Left ventricle myocardium inferior (tissue), 1 donor: ENCODE measurements at places on chromosomes 3 and 15.

DNA sequence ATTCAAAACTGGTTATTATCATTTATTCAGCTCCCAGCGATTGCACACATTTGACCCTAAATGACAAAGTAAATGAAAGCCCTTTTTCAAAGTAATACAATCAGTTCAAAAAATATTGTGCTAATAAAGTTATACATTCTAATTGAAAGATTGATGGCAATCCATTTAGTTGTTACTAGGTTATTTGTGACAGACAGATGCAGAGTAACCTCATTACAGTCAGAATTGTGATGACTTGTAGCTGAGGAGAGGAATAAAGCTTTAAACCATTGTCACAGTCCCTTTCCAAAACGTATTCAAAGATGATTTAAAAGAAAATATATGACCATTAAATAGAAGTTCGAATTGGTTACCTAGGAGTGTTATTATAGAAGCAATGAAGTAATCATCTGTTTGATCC is 86.1 kb downstream of the ROBO2 start:
- DNase-seq: no peak

DNA sequence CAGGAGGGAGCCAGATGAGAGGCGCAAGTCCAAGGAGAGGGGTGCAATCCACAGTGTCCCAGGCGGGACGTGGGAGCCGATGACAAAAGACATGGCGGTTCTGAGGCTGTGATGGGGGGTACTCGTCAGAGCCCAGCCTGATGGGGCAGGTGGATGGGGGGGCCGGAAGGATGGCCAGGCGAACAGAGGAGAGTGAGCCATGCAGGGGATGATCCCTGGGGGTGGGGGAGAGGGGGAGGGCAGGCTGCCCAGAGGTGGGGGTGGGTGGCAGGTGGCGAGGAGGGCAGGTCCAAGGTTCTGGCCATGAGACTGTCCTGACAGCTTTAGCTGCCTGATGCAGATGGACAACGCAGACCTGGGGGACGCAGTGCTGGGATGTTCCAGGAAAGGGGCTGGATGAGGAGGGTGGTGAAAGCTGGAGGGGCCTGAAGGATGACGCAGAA is 8.9 kb upstream of the CSPG4 start:
- DNase-seq: no peak

GRCh38 chr3:42736531-42736930 is 33.9 kb upstream of the HHATL start:
- no peak for DNase-seq

DNA sequence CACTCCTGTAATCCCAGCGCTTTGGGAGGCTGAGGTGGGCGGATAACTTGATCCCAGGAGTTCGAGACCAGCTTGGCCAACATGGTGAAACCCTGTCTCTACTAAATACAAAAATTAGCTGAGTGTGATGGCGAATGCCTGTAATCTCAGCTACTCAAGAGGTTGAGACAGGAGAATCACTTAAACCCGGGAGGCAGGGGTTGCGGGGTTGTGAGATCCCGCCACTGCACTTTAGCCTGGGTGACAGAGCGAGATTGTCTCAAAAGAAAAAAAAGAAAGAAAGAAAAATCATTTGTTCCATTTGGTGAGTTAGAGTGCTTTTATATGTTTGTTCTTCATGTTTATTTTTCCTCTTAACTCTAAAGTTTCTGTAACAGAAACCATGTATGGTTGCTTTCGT is 7.3 kb downstream of the NCK1 start:
- DNase-seq: no peak

- no peak for DNase-seq
Observed at GRCh38 chr3:12809001-12809400, 12.5 kb downstream of the CAND2 start.

GRCh38 chr3:114706591-114707232 is 412.9 kb downstream of the TIGIT start:
- no peak for DNase-seq

DNA sequence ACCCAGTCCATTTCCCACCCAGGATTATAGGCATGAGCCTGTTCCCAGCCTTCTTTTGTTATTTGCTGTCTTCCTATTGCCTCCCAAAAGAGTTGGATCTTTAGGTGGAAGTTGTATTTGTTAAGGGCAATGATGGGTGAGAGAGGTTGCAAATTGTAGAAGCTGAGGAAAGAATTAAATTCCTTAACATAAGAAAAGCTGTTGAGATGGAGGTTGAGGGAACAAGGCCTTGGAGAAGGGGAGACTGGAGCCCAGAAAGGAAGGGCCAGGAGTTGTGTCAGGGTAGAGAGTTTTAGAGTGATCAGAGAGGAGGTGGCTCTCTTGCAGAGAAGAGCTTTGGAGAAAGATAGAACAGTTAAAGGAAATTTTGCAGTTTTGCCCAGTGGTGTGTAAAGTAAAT is 46.8 kb downstream of the PLS1 start:
- DNase-seq: no peak

DNA sequence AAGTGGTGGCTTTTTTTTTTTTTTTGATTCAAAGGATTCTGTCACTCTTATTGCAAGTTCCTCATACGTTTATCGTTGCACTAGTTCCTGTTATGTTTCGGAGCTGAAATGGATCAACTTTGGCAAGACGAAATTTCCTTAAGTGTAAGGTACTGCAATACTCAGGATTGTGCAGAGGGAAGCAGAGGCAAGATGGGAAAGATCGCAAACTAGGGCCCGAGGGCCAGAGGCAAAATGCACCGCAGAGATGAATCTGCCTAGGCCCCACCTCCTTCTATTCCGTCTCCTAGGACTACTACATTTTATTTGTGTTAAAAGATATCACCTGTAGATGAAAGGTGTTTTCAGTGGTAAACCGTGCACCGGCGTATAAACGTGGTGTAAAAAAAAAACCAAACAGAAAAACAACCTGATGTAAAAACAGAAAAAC is 331 bp downstream of the RNU6-1 start:
- no peak for DNase-seq

- DNase-seq: no peak
Observed at GRCh38 chr3:37074178-37074577, 80.9 kb downstream of the MLH1 start.

DNA sequence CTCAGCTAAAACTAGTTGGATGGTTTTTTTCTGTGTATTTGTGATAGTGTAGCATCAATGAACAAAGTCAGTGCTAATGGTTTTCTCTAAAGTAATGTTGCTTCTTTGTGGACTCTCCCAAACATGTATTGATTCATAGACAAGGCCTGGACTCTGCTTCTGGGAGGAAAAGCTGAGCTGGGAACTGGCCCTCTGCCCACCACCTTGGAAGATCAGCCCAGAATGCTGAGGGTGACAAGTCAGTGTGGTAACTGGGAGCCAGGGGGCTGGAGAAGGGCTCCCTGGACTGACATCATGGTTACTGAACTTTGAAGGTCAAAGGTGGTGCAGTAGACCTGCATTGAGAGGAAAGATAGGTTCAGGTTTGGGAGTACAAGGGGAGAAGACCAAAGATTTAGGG is 3.0 kb downstream of the ARHGAP31 start:
- peak; percentile 41 for DNase-seq

DNA sequence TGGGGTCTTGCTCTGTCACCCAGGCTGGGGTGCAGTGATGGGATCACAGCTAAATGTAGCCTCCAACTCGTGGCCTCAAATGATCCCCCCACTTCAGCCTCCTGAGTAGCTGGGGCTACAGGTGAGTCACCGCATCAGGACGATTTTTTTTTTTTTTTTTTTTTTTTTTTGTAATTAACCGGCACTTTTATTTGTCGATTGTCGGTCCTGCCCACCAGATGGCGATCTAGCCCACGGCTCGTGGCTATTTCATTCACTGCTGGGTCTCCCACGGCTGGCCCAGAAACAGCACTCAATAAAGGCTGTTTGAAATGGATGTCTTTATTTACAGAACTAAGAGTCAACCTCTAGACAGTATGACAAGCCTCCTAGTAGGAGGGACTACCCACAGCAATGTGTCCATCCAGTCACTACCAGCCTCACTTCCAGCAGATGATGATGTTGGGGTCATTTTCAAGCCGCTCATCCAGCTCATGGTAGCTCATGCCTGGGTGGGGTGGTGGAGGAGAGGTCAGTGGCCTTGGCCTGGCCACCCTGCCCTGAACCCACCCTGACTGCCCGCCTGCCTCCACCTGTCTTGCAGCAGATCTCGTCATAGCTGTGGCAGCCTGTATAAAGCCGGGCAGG is 1.8 kb upstream of the ZMYND10 start:
- DNase-seq: peak; percentile 61

GRCh38 chr15:66570842-66571478 is 5.2 kb upstream of the LCTL start:
- DNase-seq: no peak

DNA sequence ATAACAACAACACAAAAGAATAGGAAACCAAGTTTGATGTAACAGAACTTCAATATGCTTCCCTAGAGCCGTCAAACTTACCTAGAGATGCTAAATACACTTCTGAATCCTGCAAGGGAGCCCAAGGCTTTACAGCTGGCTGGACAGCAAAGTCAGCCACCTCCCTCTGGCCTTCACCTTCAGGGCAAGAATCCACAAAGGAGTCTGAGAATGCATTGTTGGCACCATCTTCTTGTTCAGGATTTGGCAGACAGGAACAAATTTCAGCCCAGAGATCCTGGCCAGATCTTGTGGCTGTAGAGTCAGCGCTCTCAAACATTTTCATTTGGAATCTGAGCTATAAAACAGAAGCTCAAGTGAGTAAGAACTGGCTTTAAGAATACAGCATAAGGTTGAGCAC is 2.2 kb downstream of the CCDC32 start:
- DNase-seq: no peak

DNA sequence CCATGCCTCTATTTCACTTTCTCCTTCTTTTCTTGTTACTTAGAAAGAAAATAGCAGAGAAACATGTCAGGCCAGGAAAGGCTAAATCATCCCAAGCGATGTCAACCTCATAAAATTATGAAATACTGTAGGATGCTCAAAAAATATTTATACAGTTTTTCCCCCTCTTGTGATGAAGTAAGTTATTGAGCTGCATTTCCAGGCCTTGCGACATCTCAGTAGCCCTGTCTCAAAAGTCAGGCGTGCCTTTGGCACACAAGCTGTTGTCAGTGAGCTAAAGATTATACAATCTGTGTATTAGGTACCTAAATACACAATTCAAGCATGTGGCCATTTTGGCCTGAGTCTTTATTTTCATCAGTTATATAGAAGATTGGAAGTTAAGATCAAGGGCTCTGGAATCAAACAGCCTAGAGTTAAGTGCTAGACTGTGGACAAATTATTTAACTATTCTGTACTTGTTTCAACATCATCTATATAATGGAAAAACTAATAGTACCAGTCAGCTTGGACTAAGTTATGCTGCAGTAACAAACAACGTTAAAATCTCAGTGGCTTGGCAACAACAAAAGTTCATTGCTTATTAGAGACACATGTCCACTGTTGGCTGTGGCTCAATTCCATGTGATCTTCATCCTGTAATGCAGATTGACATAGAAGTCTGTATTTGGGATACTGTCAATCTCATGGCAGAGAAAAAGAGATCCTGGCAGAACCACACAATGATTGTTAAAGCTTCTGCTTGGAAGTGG is 406.4 kb upstream of the PROK2 start:
- DNase-seq: no peak

GRCh38 chr3:16313886-16314645 is 49.1 kb downstream of the OXNAD1 start:
- DNase-seq: no peak

DNA sequence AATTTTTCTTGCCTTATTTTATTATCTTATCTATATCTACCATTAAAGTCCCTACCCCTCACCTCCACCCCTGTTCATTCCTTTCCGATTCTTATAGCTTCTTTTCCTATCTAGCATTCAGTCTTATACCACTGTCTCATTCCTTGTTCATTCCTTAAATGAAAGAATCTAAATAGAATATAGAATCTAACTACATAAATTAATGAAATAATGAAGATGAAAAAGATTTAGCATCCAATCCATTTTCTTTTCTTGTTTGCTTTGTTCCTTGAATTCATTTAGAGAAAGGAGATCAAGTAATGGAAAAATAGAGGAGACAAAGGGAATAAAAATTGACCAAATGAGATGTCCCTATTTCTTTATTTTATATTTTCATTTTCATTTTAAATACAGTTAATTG is 67.2 kb downstream of the OPA1 start:
- no peak for DNase-seq

DNA sequence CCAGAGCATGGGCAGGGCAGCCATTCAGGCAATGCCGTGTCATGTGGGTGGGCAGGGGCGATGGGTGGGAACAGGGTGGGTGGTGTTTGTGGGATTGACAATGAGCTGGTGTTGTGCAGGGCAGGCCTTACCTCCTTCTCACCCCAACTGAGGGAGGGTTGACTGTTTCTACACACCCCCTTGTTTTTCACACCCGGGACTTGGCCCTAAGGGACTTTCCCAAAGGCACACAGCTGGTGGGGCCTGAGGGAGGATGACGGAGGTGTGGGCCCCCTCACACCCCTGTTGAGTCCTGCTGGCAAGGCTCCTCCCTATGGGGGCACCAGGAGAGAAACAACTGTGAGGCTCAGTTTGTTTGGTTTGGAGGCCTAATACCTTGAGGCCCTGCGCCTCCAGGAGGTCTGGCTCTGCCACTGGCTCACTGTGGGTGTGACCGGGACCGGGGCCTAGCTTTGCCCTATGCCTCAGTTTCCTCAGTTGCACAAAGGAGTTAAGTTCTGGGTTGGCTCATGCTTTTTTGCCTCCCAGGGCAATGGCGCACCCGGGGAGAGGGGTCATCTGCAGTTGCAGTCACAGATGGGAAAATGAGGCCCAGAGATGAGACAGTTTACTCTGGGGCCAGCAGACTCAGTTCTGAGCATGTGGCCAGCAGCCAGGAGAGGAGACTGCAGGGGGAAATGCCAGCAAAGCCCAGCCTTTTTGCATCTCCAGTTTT is 5.1 kb upstream of the DNAH1 start:
- no peak for DNase-seq

- DNase-seq: no peak
Observed at GRCh38 chr3:132210476-132211346, 106.5 kb upstream of the ACP3 start.

- no peak for DNase-seq
Observed at GRCh38 chr3:126896968-126897367, 85.9 kb upstream of the PLXNA1 start.

DNA sequence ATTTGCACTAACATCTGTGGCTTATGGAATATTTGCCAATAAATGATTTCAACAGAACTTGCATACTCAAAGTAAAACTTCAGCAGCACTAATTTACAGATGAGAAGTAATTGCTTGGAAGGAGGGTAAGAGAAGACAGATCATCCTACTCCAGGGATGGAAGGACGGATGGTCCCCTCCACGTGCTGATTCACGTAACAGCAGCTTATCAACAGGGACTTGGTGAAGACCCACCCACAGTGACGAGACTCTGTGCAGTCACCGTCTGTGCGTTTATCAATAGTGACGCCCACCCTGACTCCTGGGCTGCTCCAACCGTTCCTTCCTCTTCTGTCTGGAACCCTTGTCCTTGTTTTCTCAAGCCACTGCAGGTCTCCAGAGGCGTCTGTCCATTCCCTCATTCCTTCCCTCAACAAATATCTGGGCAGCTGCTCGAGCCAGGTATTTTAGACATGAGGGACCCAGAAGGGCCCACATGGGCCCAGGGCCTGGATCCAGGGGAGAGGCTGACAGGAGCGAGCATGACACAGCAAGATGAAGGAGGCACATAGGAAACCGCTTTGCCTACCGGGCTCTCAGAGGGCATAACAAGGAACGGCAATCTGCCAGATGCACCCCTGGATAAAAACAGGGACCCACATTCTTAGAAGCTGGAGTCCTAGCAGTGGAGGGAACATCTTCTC is 33.3 kb downstream of the PCSK6 start:
- DNase-seq: no peak

GRCh38 chr15:90059208-90059985 is 42.9 kb downstream of the IDH2 start:
- peak; percentile 80 for DNase-seq
